ENCODE measurements at places on chromosomes 6 and 20.

DNA sequence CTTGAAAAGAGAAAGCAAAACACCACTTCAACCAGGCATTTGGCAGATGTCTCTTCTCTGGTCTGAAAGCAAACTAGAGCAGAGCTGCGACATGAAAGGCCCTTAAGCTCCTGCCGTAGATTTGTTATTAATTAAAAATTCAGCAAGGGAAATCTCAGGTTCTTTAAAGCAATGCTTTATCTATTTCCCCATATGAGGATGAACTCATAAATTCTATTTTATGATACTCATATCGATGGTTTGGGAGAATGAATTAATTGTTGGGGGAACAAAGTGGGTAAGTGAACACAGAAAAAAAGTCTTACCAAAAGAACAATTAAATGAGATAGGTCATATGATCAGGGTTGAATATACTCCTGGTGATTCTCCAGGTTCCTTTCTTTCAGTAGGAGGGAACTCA, 464.7 kb upstream of the SLC35B3 start:
- no peak for DNase-seq

- no peak for DNase-seq
Measured at GRCh38 chr20:51563486-51564332, 21.2 kb upstream of the NFATC2 start.

DNA sequence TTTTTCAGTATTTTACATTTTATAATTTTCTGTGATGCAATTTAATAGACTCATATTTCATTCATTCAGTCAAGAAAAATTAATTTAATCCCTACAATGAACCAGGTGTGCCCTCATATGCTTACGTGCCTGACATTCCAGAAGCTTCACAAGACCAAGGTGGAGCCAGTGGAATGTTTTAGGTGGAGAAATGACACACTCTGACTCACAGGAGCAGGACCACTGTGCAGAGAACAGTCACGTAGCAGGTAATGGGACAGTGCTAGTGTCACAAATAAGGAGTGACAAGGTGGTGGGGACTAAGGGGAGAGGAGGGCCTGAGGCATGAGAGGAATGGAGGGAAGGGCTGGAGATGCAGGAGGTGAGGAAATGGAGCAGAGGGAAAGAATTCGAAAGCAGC, 37.0 kb upstream of the HLA-G start:
- no peak for DNase-seq

- DNase-seq, result no peak
Measured at GRCh38 chr20:7090811-7091210, 323.3 kb downstream of the BMP2 start.

DNA sequence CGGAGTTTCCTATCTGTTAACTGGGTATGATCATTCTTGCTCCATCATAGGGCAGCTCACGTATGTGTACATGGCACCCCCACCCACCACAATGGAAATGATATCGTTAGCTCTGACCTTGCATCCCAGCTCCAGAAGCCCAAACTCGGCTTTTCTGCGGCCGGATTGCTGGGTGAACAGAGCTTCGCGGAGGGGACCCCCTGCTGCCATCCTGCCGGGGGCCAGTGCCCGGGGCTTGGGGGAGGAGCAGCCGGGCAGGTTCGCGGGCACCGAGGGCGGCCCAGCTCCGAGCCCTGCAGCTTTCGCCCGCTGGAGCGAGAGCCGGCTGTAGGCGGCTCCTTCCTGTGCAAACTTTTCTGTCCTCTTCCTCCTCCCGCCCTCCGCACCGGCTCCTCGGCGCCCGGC, 24.9 kb upstream of the FUCA2 start:
- DNase-seq, result no peak

GRCh38 chr20:14334306-14334930, 3.0 kb downstream of the FLRT3 start:
- DNase-seq, result no peak

All from stimulated activated CD8-positive, alpha-beta memory T cell treated with anti-CD3 and anti-CD28 coated beads, Interleukin-12 subunit alpha, Interleukin-12 subunit beta, amount 100 ng/mL, for 1 hour (primary cell).